ENCODE measurements at places on chromosomes 16 and 17.
A peak's percentile ranks its signal among the peaks of the same experiment; 100 is the strongest.

GRCh38 chr16:82395212-82395611 is 225.2 kb upstream of the MPHOSPH6 start:
- no peak for DNase-seq

DNA sequence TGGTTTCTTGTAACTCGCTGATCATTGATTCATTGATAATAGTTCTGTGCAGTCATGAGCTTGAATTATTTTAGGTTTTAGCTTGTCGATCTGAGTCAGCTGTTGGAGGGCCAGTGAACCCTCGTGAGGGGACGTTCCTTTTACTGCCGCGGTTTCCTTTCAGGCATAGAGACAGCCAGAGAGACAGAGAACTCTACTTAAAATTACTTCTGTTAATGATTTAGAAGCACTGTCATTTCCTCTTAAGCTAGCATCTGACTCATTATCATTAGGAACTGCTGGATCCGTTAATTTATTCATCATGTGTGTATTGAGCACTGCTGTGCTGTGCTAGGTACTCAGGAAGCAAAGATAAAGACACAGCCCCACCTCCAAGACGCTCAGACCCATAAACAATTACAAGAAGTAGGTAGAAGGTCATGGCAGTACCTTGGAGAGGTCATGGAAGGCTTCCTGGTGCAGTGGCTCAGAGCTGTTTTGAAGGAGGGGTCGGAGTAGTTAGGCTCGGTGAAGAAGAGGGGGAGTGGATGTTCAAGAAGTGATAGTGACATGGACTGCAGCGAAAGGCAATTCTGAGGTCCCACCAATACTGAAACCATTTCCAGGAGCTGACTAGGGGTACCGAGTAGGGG is 3.3 kb downstream of the PGS1 start:
- DNase-seq: peak; percentile 37

DNA sequence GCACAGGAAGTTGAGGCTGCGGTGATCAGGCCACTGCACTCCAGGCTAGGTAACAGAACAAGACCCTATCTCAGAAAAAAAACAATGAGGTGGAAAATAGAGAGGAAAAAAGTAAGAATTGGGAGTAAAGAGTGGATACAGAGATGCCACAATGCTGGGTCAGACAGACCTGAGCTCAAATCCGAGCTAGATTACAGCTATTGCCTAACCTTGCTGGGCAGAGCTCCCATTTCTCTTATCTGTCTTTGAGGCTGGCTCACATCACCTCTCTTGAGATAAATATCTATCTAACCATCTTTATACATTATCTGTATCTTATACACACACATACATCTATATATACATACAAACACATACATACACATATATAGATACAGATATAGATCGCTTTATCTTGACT is 59.0 kb downstream of the ACSM2B start:
- no peak for DNase-seq

- no peak for DNase-seq
Observed at GRCh38 chr16:61435346-61435745, 600.9 kb downstream of the CDH8 start.

- DNase-seq: no peak
Observed at GRCh38 chr17:4580291-4580690, 4.0 kb upstream of the SMTNL2 start.

DNA sequence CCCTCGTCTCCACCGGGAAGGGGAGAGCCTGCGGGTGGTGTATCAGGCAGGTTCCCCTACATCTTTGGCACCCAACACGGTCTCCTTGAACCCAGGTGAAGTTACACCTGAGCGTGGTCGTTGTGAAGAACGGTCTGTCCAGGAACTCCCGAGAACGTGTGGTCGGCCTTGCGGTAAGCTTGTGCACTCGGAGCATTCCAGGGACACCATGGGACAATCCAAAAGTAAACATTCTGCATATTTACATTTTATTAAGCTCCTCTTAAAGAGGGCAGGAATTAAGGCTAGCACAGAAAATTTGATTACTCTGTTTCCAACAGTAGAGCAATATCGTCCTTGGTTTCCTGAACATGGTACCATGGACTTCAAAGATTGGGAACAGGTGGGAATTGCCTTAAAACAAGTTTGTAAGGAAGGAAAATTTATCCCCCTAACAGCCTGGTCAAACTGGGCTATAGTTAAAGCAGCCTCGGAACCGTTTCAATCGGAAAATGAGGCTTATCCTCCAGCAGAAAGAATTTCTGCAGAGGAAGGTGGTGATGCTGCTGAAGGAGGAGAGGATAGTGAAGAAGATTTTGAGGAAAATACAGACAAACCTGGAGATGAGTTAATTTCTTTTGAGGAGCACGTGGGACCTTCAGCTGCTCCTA is 18.2 kb downstream of the ALOX15B start:
- DNase-seq: no peak

- DNase-seq: no peak
Observed at GRCh38 chr17:57870283-57870635, 20.4 kb upstream of the MRPS23 start.

GRCh38 chr17:67401106-67401505 is 24.0 kb downstream of the PITPNC1 start:
- DNase-seq: no peak

- no peak for DNase-seq
Observed at GRCh38 chr17:48892940-48893645, 506 bp downstream of the ATP5MC1 start.

DNA sequence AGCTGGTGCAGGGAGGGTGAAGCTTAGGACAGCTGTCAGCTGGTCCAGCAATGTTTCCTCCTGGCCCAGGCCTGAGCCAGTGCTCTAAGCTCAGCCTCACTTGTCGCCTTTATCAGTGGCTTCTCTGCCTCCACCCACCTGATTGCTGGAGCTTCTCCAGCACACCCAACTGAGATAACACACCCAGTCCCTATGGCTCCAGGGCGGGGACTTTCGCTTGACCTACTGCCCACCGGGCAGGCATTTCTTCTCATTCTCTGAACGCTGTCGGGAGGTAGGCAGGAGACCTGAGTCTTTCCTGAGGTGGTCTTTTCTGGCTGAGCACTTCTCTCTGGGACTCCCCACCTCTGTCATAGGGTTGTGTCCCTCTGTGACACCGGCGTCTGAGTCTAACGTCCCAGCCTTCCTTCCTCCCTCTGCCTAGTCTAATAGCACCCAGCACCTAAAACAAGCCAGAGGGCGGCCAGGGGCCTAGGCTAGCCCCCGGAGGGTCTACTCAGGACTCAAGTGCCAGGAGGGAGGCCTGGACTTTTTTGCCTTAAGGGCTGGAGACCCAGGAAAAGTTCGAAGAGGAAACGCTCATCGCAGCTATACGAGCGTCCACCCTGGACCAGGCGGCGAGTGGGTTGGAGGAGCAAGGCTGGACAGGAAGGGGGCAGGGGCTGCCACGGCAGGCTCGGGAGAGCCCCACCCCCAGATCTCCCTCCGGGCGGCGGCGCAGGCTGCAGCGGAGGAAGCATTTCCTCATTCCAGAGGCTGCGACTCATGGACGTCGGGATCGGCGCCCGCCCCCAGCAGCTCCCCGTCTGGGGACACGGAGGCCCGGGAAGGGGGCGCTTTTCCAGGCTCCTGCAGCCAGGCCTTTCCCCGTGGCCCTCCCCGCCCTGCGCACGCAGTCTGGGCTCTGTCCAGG is 756 bp downstream of the TAX1BP3 start:
- DNase-seq: peak; percentile 28

GRCh38 chr17:32896647-32897258 is 19.8 kb upstream of the MYO1D start:
- DNase-seq: no peak

- DNase-seq: peak; percentile 52
Observed at GRCh38 chr16:1533443-1533951, at the start of gene TMEM204. Gene TMEM204, plus strand, starts transcription at chr16:1533666. Its CDS starts 610 bp downstream, at chr16:1534276.

DNA sequence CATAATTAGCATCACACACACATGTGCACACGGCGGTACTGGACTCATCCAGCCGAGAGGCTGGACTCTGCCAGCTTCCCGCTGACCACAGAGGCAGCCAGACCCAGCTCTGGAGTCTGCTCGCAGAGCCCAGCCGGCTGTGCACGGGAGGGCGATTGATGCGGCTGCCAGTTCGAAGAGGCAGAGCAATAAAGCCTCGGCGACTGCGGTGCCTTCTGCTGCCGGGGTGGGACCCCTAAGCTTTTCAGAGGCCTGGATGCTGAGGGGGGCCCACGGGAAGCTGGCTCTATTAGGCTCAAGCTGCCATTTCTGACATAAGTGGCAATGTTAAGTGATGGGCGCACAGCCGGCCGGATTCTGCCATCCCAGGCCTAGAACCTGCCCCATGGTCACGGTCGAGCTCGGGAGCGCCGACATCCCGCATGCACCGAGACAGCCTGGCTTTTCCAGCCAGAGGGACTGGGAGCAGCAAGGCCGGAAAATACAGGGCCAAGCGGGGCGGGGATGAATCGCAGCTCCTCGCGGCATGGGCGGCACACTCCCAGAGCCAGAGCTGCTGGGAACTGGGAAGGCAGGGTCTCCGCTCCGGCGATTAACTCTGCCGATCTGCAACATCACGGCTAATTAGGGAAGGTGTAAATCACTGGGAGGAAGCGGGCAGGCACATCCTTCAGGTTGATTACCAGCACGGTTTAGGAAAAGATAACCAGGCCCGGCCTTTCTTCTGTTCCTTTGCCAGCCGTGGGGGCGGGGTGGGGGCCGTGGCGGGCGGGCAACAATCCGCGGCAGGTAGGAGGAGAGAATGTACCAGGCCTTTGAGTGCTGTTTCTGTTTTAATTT is 57.7 kb downstream of the TBC1D16 start:
- DNase-seq: no peak

GRCh38 chr17:33922971-33923370 is 332.1 kb upstream of the CCL2 start:
- no peak for DNase-seq

GRCh38 chr17:43663383-43663782 is 1.7 kb upstream of the MEOX1 start:
- no peak for DNase-seq

- no peak for DNase-seq
Observed at GRCh38 chr16:74740795-74741304, 33.8 kb downstream of the FA2H start.

GRCh38 chr17:5097101-5097834 is 14.4 kb downstream of the ZNF232 start:
- DNase-seq: peak; percentile 57

- no peak for DNase-seq
Observed at GRCh38 chr17:64273006-64273405, 9.9 kb upstream of the TEX2 start.

DNA sequence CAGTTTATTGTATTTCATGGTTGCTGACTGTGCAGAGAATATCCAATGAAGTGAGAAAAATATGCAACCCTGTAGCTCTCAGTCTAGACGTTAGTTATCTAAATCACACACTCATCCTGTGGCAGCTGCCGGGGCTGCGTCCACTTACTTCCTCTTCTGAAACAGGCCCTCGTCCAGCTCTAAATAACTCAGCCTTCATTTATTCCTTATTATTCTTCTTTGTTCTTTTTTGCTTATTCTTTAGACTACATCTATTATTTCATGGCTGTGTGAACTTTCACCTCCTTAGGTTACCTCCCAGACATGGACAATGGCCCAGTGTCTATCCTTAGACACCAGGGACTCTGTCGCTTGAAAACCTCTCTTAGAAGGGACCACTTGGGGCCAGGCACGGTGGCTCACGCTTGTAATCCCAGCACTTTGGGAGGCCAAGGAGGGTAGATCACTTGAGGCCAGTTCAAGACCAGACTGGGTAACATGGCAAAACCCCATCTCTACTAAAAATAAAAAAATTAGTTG is 3.4 kb upstream of the THUMPD1 start:
- DNase-seq: no peak

DNA sequence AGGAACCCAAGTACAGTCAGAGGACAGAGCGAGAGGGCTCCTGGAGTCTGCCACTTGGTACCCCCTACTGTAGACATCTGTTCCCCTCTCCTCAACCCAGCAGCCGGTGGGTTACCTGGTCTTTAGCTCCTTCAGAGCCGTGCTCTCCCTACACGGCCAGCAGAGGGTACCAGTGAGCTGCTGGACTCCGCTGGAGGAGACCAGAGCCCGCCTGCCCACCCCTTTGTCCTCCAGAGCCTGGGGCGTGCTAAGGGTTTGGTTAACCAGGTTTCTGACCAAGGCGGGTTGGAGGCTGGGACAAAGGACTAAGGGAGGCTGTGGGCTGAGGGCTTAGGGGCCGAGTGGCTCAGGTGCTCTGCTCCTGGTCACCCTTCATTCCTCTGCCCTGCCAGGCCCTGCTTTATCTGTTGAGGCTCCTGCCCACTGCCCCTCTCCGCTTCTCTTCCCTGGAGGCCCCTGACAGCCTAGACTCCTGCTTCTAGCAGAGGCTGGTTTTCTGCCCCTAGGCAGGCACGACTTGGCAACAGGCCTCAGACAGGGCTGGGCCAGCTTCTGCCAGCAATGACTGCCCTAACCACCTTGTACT is 2.7 kb upstream of the HSD11B2 start:
- peak; percentile 59 for DNase-seq

DNA sequence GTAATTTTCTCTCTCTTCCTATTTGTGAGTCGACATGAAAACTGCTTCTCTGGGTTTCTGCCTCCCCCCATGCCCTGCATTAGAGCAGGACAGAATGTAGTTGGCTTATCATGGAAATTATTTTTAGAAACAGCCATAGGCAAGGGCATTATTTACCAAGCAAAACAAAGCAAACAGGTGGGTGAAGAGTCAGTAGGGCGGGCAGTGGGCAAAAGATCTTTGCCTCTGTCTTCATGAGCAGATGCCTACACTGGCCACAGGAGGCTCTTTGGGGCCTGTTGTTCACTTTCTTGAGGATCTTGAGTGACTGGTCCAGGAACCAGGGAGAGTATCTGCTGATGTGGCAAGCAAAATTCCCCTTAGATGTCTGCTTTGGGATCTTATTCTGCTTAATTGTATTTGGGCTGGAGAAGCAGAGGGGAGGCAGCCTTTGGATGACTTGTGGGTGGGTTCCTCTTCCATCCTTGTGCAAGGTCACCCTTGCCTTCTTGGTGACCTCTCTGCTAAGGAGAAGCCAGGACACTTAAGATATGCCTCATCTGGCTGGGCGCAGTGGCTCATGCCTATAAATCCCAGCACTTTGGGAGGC is 42.5 kb upstream of the CLEC19A start:
- DNase-seq: no peak

GRCh38 chr16:1300664-1301476 is 8.6 kb upstream of the UBE2I start:
- DNase-seq: peak; percentile 82

DNA sequence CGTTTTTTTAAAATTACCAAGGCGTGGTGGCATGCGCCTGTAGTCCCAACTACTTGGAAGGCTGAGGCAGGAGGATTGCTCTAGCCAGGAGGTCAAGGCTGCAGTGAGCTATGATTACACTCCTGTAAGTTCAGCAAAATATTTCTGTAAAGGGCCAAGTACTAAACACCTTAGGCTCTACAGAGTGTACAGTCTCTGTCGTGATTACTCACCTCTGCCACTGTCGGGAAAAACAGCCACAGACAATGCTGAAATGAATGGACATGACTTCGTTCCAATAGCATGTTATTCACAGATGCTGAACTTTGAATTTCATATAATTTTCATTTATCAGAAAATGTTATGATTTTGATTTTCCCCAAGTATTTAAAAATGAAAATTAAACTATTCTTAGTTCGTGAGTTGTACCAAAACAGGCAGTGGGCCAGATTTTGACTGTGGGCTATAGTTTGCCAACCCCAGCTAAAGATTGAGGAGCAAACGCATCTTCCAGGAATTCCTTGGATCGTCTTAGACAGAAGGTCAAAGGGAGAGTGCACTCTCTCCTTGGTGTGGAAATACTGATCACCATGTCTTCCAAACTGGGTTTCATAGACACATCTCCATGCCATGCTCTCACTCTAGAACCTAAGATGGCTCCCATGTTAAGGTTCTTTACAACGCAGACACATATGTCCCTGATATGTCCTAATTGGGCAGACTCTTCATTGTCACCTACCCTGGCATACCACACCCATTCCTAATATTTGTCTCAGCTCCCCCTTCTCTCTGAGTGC is 89.5 kb downstream of the MARF1 start:
- no peak for DNase-seq

All from activated T-cell treated with anti-CD3 and anti-CD28 coated beads, Interleukin-2, amount 50 U/mL, for 1 hour (primary cell).